ENCODE measurements at places on chromosomes 7 and 10.

GRCh38 chr10:103695584-103696005, 159.8 kb downstream of the SH3PXD2A start:
- no peak for DNase-seq

DNA sequence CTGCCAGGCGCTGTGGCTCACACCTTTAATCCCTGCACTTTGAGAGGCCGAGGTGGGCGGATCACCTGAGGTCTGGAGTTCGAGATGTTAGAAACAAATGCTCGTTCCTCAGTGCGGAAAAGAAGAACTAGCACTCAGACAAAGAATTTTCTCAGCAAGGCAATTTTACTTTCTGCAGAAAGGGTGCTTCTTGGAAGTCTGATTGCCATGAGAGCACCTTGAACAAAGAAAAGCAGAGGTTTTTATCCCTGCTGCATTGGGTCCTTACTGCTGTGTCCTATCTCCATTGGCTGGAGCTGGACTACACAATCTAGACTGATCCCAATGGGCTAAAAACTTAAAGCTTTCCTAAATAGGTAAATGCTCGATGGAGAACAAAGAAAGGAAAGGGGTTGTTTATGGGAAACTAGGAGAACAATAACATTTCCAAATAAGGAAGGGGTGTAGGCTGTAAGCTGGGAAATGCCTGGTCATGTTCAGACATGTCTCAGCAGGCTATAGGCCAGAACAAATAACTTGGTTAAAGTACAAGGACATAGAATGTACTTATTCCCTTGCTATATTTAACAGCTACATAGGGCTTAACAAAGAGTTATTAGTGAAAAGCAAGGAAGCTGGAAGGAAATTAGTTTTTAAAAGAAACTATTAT, 26.1 kb upstream of the ACTR3B start:
- no peak for DNase-seq

DNA sequence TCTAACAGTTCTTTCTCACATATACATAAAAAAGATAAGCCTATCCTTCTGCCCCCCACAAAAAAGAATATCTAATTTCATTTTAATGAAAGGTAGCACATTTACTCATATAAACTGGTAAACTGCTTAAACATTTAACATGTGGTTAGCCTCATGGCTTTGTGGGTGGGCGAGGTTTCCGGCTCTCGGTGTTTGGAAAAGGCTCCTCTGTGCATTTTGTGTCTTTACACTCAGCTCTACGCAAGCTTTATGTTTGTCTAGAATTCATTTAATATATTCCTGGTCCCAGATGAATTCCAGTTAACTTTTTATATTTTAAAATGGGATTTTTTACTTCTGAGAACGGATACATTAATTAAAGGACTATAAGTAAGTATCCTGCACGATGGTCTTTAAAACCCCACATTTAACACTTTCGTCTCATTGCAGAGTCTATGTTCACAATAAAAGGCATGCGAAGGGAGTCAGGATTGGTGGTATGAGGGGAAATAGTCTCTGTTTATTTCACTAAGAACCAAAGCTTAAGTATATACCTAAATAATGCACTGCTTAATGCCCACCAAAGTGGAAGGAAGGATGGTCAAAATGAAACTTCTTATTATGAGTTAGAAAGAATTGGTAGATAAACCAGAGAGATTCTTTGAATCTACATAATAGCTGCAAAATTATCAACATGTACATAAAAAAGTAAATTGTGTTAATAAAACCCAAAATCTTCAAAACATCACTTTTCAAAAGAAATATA, 197.2 kb downstream of the CRPPA start:
- no peak for DNase-seq

DNA sequence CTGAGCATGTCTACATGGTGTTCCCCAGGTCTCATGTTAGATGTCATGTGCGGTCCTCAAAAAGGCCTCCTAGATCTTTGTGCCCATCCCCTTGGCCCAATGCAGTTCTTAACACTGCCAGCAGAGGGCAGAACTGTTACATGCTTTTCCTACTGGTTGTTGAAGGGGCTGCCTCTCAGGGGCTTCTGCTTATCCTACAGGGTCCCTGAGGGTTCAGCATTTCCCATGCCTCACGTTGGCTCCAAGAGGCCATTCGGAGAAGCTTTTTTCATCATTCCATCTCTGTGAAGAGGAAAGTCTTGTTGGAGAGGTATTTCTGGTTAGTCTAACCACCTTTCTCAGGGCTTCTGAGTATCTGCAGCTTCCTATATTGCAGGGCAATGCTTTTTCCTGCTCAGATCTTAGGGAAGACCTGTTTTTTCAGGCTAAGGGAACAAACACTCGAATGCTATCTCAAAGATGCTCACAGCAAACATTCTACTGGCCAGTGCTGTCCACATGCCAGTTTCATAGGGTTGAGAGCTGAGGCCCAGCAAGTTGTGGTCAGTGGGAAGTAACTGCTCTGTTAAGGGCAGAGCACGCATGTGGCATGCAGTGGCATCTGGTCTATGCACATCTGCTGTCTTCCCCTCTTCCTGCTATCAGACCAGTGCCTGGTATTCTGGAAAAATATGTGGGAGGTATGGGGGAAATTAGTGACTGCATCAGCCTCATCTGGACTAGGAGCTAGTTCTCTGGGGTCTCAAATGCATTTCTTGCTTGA, 31.5 kb downstream of the MBL2 start:
- DNase-seq: peak; percentile 90

- DNase-seq: peak; percentile 17
Observed at GRCh38 chr7:30074422-30075030, 46.3 kb downstream of the PLEKHA8 start.

DNA sequence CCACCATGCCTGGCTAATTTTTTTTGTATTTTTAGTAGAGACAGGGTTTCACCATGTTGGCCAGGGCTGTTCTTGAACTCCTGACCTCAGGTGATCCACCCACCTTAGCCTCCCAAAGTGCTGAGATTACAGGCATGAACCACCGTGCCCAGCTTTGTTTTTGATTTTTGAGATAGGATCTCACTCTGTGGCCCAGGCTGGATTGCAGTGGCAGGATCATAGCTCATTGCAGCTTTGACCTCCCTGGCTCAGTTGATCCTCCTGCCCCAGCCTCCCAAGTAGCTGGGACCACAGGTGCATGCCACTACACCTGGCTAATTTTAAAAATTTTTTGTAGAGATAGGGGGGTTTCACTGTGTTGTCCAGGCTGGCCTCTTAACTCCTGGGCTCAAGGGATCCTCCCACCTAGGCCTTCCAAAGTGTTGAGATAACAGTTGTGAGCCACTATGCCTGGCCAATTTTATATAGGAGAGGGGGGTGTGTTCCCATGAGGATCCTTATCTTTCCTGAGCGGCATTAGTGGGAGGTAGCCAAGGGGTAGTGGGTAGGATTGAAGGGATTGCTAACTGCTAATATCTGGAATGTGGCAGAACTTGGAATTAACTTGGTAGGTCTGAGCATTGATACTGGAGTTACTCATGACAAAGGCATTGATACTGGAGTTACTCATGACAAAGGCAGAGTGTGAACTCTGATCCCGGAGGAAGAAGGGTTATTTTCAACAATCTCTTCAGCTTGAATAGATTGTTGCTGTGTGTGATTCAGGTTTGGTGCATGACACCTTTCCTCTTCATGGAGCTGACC, 1.0 kb upstream of the NOLC1 start:
- no peak for DNase-seq

GRCh38 chr10:120765226-120765803, 85.8 kb upstream of the WDR11 start:
- no peak for DNase-seq

- no peak for DNase-seq
Observed at GRCh38 chr10:49585387-49585786, 24.7 kb upstream of the SLC18A3 start.

DNA sequence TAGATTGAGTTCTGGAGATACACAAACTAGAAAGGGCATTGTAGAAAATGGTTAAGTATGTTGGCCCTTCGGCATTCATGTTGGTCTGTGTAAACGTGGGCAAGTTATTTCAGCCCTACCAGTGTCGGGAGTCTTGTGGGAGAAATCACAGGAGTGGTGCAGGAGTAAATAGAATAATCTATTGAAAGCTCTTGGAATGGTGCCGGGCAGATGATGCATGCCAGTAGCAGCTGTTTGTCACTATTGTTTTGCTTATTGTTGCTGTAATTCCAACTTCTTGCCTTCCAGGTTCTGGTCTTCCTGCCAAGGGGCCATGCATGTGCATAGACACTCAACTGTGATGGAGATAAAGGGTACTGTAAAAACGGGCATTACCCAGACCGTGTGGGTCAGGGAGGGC, 259.4 kb downstream of the CAMK1D start:
- no peak for DNase-seq

DNA sequence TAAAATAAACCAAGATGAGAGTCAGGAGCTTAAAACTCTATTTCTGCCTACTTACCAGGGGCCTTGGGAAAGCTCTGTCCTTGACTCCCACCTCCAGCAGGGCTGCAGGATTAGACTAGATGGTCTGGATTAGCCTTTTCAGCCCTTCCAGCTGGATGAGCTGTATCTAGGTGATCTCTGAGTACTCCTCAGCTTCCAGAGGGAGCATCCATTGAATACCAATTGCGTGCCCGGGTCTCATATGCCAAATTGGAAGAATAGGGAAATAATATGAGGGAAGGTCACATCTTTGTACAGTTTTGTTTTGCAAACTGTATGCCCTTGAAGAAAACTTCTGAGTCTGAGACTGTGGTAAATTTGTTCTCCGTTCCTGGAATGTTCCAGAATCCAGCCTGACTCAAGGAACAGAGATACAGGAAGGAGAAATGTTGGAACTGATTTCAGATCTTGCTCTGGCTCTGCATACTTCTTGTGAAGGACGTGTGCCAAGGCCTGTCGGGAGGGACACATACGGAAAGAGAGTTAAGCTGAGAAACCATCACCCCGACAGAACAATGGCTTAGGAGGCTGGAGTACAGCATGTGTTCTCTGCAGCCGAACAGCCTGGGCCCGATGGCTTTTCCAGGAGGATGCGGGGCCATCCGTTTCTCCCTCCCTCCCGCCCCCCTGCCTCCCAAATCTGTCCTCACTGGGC, 44.9 kb downstream of the MINDY4 start:
- DNase-seq: no peak

- DNase-seq: no peak
Observed at GRCh38 chr10:84158550-84158949, 15.1 kb upstream of the GPR15LG start.

DNA sequence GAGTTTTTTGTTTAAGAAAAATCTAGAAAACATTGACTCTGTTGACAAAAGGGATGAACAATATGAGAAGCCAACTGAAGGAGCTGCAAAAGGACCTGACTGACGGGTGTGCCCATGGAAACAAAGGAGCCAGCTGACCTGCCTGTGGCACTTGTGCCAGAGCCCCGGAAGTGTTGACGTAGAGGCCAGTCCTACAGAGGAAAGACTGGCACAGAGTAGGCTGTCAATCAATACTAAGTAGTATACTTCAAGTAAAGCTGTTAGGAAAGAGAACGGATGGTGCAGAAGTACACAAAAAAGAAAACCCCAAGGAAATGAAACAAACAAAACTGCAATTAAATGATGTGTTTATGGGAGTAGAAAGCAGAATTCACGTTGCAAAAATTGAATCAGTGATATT, 19.0 kb upstream of the ABI1 start:
- peak; percentile 22 for DNase-seq

DNA sequence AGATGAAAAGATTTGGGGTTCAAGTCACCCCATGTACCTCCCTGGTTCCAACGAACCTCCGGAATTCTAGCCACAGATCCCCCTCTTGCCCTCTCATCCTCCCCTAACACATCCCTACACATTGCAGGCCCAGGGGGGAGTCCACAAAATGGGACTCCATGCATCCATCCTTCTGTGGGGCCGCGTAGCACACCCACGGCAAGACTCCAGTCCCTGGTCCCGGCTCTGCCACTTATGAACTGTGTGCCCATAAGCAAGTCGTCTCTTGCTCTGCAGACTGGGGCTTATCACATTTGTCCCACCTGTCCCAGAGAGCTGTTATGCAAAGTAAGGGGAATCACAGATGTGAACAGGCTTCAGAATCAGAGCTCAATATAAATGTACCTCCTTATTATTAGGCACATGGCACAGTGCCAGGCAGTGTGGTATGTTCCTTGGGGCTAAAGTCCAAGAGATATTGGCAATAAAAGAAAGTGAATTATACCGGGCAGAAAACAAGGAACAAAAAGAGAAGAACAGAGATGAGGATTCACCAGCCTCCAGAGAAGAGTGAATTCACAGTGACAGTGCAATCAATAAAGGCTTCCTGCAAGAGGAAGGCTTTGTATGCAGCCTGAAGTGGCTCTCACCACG, 73.9 kb downstream of the KCNMA1 start:
- no peak for DNase-seq

DNA sequence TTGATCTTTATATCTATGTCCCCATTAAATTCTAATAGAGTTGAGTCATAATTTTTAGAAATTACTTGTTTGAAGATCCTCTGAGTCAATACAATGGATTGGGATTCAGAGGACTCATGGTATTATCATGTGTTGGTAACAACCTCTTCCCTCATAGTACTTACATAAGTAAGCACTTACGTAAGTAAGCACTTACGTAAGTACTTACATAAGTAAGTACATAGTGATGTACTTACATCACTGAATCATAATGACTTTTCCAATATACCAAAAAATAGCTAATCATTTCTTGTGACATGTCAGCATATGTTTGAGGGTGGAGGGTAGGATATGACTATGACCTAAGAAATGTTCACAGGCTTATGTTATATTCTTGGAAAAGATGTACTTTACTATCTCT, 740.5 kb downstream of the SORCS1 start:
- no peak for DNase-seq

- no peak for DNase-seq
Observed at GRCh38 chr10:101525848-101526247, 62.2 kb downstream of the POLL start.

DNA sequence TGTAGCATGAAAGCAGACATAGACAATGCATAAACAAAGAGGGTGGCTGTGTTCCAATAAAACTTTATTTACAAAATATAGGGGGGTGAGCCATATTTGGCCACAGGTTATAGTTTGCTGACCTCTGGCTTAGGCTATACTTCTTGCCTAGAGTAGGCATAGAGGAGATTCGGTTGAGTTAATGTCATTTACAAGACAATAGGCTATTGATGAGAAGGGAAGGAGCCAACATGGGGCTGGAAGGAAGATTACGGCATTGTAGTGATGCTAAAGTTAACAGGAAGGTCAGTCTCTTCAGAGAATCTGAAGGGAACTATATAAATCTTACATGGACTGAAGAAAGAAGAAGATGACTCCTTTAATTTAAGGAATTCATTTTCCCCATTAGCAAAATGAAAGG, 463.5 kb downstream of the HTR7 start:
- peak; percentile 30 for DNase-seq

- no peak for DNase-seq
Observed at GRCh38 chr10:46301056-46301645, 14.4 kb downstream of the ANTXRL start.

Measured in iPS-NIHi11 (cell line).